Chondrocyte (in vitro differentiated cells): ENCODE measurements at places on chromosomes 16 and 17.
A peak's percentile ranks its signal among the peaks of the same experiment; 100 is the strongest.

DNA sequence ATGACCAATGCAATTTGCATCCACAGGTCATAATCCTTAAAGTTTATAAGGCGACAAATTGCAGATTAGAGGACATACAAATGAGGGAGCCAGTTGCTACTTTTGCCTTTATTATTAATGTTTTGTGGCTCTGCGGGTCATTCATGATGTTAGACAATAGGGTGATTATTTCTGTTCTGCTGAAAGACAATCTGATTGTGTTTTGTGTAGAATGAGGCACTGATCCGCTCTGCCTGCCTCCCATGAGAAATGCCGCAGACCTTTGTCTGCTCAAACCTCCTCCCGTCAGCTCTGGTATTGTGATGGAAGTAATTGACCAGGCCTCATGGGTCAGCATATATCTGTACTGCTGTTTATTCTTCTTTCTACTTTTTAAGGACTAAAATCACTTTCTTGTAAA, 224.9 kb downstream of the PRKCA start:
- no peak for DNase-seq

- DNase-seq = peak; percentile 9
Observed at GRCh38 chr16:48617104-48617705, 7.2 kb upstream of the N4BP1 start.

DNA sequence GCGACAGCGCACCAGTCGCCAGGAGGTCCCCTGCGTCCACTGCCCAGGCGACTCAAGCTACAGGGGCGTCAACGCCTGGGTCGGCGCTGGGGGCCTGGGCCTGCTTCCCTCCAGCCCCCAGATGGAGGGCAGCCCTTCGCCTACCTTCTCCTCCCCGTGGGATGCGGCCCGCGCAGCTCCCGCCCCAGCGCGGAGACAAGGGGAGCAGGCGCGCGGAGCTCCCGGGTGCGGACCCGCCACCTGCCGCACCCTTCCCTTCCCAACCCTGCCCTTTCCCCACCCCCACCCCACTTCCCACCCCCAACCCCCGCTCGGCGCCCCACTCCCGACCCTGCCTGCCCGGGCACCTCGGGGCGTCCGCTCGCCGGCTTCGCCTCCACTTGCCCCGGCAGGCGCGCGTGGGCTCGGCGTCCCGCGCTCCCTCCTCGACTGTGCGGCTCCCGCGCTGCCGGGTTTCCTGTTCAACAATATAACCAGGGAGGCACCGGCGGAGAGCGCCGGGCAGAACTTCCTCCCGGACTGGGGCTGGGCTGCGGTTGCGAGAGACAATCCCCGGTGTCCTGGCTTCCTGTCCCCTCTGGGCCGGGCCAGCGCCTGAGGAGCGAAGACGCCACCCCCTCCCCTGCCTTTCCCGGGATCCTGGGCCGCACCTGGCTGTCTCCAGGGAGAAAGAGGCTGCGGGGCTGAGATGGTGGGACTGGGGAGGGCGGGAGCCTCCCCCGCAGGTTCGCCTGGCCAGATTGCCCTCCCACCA, at the start of gene ARHGAP27:
Gene ARHGAP27 (minus strand): TSS at position 466 of the 754 bp plus-strand sequence. CDS start 2,591 bp downstream, outside the sequence.
- no peak for DNase-seq

DNA sequence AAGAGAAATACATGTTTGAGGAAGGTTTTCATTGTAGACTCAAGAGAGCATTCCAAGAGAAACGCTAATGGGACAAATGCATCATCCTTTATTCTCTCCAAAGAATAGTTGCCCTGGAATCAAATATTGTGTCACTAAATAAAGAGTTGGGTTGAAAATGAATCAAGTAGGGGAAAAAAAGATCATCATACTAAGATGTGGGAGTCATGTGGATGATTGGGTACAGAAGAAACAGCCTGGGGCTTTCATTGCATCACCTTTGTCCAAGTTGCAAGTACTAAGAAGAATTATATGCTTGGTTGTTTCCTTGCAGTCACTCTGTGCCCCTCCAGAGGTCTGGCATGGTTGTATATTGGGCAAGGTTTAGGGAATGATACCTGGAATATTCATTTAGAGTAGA, 658.9 kb downstream of the TOX3 start:
- DNase-seq = no peak

DNA sequence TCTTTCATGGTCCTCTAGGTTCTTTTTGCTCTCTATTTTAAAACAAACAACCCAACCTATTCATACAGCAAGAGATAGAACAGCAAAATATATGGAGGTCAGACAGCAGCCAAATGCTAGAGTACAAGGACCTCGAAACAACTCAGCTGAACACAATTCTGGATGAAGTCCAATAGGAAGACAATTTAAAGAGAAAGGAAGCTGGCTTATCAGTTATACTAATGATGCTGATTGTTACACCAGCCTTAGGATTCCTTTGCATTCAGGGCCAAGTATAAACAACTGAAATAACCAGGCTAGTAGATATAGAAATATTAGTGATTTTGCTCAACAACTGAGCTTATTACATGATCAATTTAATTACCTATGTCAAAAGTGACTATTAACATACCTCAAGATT, 2.5 kb downstream of the SSH2 start:
- no peak for DNase-seq

GRCh38 chr17:18848501-18848900, 9.4 kb upstream of the PRPSAP2 start:
- DNase-seq = no peak
